GM23248 (cell line): ENCODE measurements at places on chromosomes 2 and 18. TPM values are rescaled to one million over a fixed set of nuclear protein-coding genes. Genes with fewer than 3 reads are reported as not detected.

Gene AOX1
- 46.0 and 47.9 TPM in 2 replicates for total RNA-seq

Gene CCDC68
- total RNA-seq = 0.11 TPM in 1 of 2 replicates, not detected in the other

Gene CFAP65
- total RNA-seq = not detected in 2 replicates

DNA sequence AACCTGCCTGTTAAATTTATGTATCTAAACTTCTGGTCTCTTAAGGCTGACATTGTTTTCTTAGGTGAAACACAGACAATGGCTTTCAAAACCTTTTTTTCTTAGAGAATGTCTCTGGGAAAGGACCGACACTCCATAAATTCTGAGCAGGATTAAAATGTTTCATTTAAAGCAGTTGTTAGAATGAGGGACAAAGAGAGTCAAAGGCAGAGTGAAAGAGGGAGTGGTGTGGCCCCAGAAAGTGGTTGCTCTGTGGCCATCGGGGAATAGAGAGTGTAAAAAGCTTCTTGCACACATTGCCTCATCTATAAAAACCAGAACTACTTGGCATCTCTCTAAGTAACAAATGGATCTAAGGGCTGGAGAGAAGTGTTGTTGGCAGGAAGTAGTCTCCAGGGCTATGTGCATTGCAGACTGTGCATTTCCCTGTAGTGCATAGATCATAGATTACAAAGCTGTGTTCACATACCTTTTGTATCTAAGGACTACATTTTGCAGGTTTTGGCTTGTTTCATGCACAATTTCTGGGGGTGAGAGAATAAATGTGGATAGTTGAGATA is 3.6 kb downstream of the RPRM start:
- peaks cover 46% of the 10 kb centered on the region for H3K27me3 ChIP-seq

DNA sequence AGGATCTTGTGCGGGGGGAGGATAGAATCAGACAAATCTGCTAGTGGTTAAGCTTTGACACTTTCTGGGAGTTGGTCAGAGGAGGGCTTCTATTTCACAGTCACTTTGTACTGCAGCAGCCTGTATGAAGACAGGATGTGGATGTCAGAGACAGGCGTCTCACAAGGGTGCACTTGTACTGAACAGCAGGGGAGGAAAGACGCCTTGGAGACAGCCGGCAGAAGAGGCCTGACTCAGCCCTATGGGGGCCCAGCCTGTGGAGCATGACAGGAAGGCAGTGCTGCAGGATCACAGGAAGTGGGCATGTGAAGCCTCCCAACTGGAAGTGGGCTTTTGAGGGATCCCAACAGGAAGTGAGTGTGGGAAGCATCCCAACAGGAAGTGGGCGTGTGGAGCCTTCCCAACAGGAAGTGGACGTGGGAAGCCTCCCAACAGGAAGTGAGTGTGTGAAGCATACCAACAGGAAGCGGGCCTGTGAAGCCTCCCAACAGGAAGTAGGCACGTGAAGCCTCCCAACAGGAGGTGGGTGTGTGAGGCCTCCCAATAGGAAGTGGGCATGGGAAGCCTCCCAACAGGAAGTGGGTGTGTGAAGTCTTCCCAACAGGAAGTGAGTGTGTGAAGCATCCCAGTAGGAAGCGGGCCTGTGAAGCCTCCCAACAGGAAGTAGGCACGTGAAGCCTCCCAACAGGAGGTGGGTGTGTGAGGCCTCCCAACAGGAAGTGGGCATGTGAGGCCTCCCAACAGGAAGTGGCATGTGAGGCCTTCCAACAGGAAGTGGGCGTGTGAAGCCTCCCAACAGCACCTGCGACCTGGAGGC is 212.3 kb downstream of the SNTG2 start:
- no peaks in the 10 kb centered on the region for H3K27me3 ChIP-seq
- no peak overlapping the region for H3K27ac ChIP-seq
- H3K4me3 ChIP-seq = no peak overlapping the region
- H3K36me3 ChIP-seq = no peaks in the 10 kb centered on the region
- no peaks in the 10 kb centered on the region for H3K4me1 ChIP-seq

DNA sequence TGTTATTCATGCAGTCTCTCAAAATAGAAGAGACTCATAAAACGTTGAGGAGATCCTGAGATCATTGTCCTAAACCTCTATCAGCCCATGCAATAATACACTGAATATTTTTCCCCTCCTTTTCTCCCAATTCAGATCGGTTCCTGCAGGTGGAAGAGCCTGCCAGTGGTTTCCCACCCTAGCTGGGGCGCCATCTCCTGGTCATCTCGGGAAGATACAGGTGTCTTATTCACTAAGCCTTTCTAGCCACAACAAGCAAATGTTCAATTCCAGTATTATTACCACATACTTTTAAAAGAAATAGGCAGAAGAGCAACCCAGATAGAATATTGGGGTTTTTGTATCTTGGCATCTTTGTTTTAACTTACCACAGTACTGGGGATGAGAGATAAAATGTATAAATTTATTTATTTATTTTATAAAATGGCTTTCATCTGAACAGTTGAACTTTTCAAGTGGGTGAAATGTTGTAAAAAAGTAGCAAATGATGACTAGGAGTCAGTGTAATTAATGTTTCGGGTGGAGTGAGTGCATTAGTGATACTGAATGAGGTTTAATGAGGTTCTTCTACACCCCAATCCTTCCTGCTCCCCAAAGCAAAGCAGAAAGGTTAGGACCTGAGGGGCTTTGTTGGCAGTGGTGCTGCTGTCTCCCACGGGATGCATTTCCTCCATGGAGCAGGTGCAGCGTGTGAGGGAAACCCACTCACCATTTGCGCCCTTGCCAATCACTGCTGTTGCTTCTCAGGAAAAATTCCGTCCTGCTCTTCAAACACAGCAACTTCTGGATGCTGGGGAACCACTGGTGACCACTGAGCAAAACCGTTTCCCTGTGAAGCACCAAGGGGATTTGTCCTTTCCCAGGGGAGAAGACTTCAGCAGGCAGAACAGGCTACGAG is 147.1 kb upstream of the FHL2 start:
- DNase-seq = peak; percentile 74
- H3K36me3 ChIP-seq = no peaks in the 10 kb centered on the region
- H3K27me3 ChIP-seq = peaks cover 30% of the 10 kb centered on the region; the same call in 1 of the 2 replicates
- H3K4me1 ChIP-seq = no peaks in the 10 kb centered on the region
- no peak overlapping the region for H3K27ac ChIP-seq

DNA sequence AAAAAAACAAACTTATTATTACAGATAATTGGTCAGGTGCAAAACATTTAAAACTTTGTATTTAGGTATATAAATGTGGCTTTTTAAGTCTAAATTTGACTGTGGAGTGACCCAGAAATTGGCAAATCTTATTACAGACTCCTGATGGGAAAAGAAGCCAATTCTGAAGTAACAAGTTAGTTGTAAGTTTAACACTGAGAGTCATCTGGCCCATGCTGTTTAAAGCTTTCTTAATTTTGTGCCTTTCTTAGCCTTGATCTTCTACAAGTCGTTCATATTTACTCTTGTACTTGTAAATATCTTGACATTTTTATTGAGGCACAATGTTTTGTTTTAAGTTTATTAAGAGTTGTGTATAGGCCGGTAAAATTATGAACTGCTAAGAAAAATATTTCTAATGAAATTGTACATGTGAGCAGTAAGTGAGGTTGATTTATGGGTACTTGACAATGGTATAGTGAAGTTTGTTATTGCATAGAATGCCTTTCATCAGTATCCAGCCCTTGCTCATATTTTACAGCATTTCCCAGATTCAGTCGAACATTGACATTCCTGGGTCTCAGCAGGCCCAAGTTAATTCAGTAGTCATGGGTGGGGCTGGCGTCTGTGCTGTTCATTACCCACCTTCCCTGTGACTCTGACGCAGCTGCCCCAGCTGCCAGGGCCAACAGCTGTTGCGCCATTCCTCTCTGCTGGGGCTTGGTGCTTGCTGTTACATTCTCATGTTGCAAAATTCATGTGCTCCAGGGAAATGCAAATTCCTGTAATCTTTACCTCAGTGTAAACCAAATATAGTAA is 121.4 kb downstream of the ZNF236 start:
- peaks cover 6% of the 10 kb centered on the region; the same call in 1 of the 2 replicates for H3K36me3 ChIP-seq
- DNase-seq = peak; percentile 87
- peak overlapping the region; percentile 79 for H3K27ac ChIP-seq
- H3K4me1 ChIP-seq = no peaks in the 10 kb centered on the region; the same call in 1 of the 2 replicates
- H3K27me3 ChIP-seq = no peaks in the 10 kb centered on the region

- H3K36me3 ChIP-seq = no peaks in the 10 kb centered on the region
- peaks cover 28% of the 10 kb centered on the region for H3K4me1 ChIP-seq
- no peak overlapping the region for H3K27ac ChIP-seq
- DNase-seq = no peak
- no peak overlapping the region for H3K4me3 ChIP-seq
Observed at GRCh38 chr2:239283961-239284795, 116.6 kb downstream of the HDAC4 start.

GRCh38 chr18:44090453-44090852 is 590.2 kb upstream of the SETBP1 start:
- no peaks in the 10 kb centered on the region for H3K36me3 ChIP-seq
- H3K4me3 ChIP-seq = no peak overlapping the region
- no peaks in the 10 kb centered on the region for H3K4me1 ChIP-seq
- no peak overlapping the region for H3K27ac ChIP-seq
- DNase-seq = no peak
